ENCODE measurements at places on chromosomes 2 and 18.
A peak's percentile ranks its signal among the peaks of the same experiment; 100 is the strongest.

DNA sequence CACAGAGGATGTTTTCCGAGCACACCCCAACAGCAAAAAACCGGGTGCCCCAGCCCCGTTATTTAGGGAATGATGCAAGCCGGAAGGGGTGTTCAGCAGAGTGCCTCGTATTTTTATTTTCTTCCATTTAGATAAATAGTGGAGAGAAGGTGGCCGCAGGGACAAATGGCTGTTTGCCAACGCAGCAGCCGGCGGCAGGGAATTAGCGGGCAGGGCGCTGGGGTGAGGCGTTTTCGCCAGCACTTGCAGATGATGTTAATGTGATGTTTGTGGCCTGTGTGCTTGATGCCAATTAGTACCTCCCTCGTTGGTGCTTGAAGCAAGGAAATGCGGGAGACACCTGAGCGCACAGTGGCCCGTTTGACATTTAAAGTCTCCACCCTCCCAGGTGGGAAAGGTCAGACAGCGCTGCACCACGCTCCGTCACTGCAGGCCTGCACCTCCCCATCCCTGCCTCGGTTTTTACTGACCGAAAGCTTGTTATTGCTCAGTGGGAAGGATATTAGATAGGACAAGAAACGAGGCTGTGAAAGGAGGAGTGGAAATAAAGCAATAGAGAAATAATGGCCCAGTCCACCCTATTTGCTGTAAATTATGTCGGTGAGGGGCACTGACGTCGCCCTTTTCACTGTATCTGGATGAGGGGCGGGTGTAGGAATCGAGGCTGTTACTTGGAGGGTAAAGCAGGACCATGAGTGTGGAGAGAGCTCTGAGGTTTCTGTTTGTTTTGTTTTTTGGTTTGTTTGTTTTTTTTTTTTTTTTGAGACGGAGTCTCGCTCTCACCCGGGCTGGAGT is 39.1 kb downstream of the NFATC1 start:
- no peak for DNase-seq

- DNase-seq = no peak
Observed at GRCh38 chr18:24530630-24531111, 70.2 kb downstream of the HRH4 start.

- DNase-seq = no peak
Observed at GRCh38 chr2:127330753-127331152, 36.8 kb upstream of the ERCC3 start.

DNA sequence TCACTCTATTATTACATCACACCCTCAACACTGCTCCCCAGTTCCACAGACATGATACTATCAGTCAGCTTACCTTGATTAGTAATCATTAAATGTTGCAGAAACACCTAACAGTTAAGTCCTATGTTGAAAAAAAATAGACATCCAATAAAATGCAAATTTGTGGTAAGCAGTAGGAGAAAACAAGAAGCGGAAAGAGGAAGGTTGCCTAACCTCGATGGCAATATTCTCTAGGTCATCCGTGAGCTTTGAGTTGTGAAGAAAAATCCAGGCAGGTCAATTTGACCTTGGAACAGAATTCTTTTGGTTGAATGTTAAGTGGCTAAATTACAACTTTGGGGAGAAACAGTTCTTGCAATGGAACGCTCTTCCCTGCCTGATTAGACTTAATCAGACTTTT is 264.4 kb downstream of the AFF3 start:
- DNase-seq = no peak

GRCh38 chr18:75109819-75110218 is 99.1 kb downstream of the PTGR3 start:
- no peak for DNase-seq

GRCh38 chr2:72917138-72917876 is at the start of gene EMX1:
Gene EMX1 (plus strand): TSS chr2:72917519. CDS start chr2:72917853, 334 bp downstream.
- DNase-seq = peak; percentile 56

- no peak for DNase-seq
Observed at GRCh38 chr2:46873604-46874068, 42.0 kb downstream of the MCFD2 start.

GRCh38 chr2:12948231-12948960 is 231.7 kb downstream of the TRIB2 start:
- no peak for DNase-seq

GRCh38 chr2:21486445-21486844 is 362.7 kb downstream of the TDRD15 start:
- no peak for DNase-seq

DNA sequence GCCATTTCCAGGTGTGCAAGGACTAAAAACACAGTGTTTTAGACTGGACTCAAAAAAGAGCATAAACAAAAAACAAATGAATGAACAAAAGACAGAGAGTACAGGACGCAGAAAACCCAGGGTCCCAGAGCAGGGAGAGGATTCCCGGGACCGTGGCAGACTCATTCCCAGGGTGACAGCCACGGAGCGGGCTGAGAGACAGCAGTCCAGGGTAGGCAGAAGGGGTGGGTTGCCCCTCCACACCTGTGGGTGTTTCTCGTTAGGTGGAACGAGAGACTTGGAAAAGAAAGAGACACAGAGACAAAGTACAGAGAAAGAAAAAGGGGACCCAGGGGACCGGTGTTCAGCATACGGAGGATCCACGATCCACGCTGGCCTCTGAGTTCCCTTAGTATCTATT is 273.4 kb downstream of the EIPR1 start:
- no peak for DNase-seq

DNA sequence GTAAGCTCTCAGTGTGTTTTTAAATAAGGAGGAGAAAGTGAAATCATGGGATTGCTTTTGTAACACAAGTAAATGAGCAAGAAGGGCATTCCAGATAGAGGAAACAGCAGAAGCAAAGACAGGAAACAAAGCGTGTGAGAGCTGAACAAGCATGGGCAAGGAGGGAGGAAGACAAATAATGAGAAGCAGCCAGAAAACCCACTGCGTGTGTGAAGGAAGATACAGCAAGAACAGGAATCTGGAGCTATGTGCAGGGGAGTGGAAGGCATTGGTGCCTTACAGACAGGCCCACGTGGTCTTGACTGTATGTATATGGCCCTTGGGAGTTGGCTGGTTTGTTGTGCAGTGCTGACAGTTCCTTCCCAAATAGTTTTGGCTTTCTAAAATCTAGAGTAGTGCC is 88.6 kb downstream of the AAK1 start:
- DNase-seq = peak; percentile 14

- DNase-seq = no peak
Observed at GRCh38 chr2:206718296-206718695, at the start of gene DYTN. Gene DYTN (minus strand): TSS chr2:206718396. CDS start chr2:206718279, 117 bp downstream.

- no peak for DNase-seq
Observed at GRCh38 chr2:70480468-70480867, 73.2 kb downstream of the TGFA start.

DNA sequence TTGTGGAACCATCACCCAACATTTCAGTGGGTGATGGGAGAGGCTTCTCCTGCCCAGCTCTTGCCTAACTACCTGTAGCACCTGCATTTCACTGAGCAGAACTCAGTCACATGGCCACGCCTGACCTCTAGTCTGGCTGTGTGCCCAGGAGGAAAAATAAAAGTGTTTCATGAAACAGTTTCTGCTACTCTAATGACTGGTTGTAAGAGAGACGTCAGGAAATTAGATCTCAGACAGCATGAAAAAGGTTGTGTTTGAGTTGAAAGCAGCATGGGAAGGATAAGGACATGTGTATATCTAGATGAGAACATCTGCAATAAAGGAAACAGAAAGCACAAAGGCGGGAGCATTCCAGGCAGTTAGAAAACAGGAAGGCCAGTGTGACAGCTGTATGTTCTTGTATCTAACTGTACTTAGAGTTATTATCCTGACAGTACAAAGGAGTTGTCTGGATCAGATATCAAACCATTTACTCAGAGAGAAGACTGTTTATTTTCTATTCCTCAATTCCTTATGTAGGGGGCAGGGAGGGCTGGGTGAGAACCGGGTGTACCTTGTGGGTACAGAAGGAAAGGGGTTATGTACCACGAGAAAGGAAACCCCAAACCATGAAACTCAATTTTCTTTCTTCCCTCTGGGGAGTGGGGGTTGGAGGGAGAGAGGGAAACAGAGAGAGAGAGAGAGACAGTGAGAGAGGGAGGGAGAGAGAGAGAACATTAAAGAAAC is 307.4 kb upstream of the VWC2L start:
- peak; percentile 18 for DNase-seq

DNA sequence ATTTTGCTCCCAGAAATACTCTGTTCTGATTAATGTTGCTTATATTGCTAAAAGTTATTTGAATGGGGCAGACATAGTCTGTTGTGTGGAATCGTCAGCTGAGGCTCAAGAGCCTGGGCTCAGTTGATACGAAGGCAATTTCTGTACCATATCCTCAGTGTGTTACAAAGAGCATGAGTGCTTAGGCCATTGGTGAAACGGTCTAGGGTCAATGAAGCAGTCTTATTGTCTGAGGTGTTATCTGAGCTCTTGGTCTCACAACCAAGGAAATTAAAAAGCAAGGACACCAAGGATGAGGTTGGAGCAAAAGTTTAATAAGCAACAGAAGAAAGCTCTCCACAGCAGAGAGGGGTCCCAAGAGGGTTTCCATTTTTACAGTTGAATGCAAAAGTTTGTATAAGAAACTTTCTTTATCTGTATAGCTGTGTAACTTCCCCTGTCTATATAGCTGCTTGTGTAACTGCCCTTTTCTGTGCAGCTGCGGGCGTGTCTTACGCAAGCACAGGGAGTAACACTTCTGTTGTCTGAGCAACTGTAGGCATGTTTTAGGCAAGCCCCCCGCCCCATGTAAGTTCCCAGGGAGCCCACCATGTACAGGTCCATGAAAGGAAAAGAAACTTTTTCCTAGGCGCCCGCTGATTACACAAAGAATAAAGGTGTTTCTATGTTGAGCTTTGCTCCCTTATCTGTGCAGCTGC is 40.6 kb upstream of the DSC1 start:
- DNase-seq = peak; percentile 14

DNA sequence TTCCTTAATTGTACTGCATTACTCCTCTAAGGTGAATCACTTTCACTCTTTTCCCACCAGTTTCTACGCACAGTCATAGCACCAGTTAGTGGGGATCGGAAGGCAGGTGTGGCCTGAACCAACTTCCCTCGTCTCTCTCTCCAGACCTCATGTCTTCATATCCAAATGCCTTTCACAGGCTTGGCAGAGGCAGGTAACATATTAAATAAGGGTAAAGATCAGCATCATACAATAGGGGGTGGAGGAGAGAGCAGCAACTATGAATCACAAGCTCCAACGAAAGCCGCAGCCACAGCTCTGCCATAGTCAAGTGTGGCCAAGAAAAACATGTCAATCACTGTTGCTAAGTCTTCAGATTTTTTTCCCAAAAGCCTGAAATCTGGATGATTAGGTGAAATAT is 40.3 kb downstream of the AP1S3 start:
- no peak for DNase-seq

GRCh38 chr18:7071600-7071999 is 46.0 kb downstream of the LAMA1 start:
- DNase-seq = no peak

DNA sequence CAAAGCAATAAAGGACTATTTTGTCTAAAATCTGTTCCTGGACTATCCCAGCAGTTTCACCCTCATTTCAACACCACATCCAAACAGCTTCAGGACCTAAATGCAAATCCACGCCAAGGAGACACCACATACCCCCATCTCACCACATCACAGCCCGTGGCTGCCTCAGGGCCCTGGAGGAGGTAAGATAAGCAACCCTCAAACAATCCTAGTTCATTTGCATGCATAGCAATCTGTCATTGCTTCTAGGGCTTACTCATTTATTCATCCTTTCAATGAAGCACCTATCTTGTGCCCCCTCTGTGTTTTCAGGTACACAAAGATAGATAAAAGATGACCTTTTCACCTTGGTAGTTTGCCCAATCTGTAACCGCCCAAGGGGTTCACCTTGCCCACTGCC is 86.5 kb downstream of the VSNL1 start:
- no peak for DNase-seq

GRCh38 chr2:234292205-234292961 is 204.5 kb downstream of the ARL4C start:
- DNase-seq = peak; percentile 68

DNA sequence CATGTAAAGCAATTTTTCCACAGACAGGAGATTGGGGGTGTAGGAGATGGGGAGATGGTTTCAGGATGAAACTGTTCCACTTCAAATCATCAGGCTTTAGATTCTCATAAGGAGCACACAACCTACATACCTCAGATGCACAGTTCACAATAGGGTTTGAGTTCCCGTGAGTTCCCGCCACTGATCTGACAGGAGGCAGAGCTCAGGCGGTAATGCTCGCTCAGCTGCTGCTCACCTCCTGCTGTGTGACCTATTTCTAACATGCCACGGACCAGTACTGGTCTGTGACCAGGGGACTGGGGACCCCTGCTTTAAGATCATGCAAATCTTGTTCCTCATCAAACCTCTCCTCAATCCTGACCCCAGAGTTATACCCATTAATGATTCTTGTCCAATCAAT is 70.1 kb downstream of the RPE start:
- no peak for DNase-seq

- DNase-seq = no peak
Observed at GRCh38 chr2:104501929-104502328, 352.0 kb upstream of the POU3F3 start.

GRCh38 chr18:71136487-71136886 is 847.6 kb downstream of the SOCS6 start:
- no peak for DNase-seq

DNA sequence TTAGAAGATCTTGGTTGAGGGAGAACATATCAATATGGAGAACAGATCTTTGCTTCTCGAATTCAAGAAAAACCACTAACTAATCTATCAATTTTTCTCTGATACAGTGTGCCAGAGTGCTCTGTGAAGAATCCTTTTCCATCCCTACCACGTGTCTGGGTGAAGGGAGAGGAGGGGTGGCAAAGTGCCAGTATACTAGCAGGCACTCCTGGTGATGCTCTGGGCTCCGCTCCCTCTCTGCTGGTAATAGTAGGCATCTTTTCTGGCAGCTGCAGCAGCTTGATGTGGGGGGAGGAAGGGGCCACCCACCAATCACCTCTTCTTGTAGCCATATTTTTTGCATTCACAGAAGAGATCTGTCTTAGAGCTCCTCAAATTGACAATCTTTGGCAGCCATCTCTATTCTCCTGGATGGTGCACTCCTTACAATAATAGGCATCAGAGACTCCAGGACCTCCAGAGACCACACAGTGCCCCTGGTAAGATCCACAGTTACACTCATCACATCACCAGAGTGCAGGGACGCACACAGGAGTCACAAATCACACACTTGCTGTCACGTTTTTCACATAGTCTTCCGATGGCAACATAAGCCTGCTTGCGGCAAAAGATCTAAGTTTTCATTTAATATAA is 15.7 kb downstream of the STK39 start:
- DNase-seq = no peak

GRCh38 chr2:23475036-23475435 is 90.1 kb downstream of the KLHL29 start:
- DNase-seq = no peak

GRCh38 chr18:3391704-3392466 is 58.1 kb upstream of the TGIF1 start:
- no peak for DNase-seq

Measured in hematopoietic multipotent progenitor cell (in vitro differentiated cells).